ENCODE measurements at places on chromosomes 2 and 18. TPM values are rescaled to one million over a fixed set of nuclear protein-coding genes. Genes with fewer than 3 reads are reported as not detected.

The ANKRD62 gene
- not detected for total RNA-seq

The RESP18 gene
- total RNA-seq = not detected

The MXD1 gene
- 6.5 TPM for total RNA-seq

The CNDP1 gene
- total RNA-seq = not detected

DNA sequence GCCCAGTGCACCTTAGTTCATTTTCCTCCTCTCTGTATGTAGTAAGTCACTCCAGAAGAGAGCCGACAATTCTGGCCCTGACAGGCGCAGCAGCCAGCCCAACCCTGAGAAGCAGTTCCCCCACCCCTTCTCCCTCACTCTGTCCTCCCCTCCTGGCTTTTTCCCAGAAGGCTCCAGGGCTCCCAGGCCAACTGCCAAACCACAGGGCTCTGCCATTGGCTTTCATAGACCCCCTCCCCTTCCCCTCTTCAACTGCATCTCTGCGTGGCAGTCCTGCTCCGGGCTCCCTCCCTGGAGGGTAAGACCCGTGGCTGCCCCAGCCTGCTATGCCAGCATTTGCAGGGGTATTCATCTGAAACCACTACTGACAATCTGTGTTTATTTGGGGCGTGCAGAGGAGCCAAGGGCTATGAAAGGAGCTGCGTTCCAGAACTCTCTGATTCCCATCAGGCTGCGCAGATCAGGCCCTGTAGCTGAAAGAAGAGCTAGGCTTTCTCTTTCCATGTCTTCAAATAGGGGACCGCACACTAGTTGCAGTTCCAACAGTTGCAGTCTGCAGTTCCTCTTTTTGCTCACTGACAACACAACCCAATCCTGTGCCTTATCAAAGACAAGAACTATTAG is 388.6 kb upstream of the TNP1 start:
- no peak overlapping the region for H3K4me3 ChIP-seq
- H3K27ac ChIP-seq = no peak overlapping the region
- DNase-seq = no peak
- H3K4me1 ChIP-seq = no peaks in the 10 kb centered on the region
- no peaks in the 10 kb centered on the region for H3K27me3 ChIP-seq

GRCh38 chr2:195659982-195660890 is 3.2 kb downstream of the SLC39A10 start:
- DNase-seq = peak; percentile 48
- peak overlapping the region; percentile 78 for H3K4me3 ChIP-seq
- H3K36me3 ChIP-seq = peaks cover 3% of the 10 kb centered on the region
- peak overlapping the region; percentile 91 for H3K27ac ChIP-seq

DNA sequence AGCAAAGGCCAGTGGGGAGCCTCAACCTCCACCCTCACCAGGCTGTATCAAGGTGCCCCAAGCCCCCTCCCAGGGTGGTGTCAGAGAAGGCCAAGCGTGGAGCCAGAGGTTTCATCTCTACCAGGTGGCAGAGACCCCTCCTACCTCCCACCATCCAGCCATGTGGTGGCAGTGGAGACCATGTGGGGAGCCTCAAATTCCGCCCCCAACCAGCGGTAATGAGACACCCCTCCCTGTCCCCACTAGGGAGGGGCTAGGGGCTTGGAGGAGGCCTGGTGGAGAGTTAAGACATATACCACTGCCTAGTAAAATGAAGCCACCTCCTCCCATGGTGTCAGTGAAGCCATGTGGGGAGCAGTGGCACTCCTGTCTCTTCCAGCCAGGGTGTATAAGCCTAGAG is 24.4 kb upstream of the YPEL5 start:
- H3K4me1 ChIP-seq = no peaks in the 10 kb centered on the region
- no peak overlapping the region for H3K4me3 ChIP-seq

GRCh38 chr18:10851824-10852319 is 297.5 kb downstream of the PIEZO2 start:
- H3K36me3 ChIP-seq = no peaks in the 10 kb centered on the region
- no peaks in the 10 kb centered on the region for H3K27me3 ChIP-seq
- peak; percentile 12 for DNase-seq
- no peaks in the 10 kb centered on the region for H3K4me1 ChIP-seq
